ENCODE measurements at places on chromosomes 12 and 14.

GRCh38 chr12:5971194-5971850, 26.3 kb upstream of the ANO2 start:
- DNase-seq, result no peak

DNA sequence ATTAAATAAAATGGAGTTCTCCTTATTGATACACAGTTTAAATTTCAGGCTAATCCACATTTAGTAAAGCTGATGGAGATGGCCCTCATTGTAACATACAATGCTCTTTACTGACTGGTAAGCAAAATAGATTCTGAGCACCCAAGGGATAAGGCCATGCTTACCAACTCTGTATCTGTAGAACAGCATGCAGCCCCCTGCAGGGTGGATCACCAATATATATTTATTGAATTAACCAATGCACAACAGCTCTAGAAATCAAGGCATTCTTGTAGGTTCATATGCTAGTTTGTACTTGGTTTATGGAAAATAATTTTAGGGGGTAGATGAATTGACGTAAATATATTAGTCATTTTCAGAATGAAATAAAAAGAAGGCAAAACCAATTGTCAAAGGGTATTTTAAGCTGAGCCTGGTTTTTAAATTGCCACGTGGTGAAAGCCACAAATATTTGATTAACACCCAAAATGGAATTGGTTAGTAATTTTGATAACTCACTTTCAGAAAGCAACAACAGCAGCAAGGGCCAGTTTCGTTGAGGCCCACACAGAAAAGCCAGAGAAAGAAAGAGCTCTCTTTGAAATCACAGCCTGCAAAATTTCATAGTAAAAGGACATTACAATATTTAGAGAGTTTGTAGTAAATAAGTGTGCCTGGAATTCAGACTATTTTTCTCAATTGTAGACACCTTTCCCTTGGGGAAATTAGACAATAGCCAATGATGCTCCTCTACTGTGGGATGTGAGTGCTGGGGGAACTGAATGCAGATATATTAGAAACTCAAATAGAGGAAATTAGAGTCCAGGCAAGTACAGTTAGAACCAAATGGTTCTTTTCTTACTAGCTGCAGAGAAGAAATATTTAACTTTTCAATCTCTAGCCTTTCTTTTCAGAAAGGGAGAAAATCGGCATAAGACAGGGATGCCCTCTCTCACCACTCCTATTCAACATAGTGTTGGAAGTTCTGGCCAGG, 216.2 kb upstream of the ABCD2 start:
- DNase-seq, result no peak

DNA sequence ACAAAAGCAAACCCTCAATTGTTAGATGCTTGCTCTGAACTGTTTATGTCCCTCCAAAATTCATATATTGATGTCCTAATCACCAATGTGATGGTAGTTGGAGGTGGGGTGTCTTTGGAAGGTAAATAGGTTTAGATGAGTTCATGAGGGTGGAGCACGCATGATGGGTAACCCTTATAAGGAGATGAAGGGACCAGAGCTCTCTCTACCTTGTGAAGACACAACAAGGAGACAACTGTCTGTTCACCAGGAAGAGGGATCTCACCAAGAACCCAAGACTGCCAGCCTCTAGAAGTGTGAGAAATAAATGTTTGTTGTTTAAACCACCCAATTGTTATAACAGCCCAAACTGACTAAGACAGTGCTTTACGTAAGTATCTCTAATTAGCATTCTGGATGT, 27.0 kb downstream of the DHRS2 start:
- no peak for DNase-seq

DNA sequence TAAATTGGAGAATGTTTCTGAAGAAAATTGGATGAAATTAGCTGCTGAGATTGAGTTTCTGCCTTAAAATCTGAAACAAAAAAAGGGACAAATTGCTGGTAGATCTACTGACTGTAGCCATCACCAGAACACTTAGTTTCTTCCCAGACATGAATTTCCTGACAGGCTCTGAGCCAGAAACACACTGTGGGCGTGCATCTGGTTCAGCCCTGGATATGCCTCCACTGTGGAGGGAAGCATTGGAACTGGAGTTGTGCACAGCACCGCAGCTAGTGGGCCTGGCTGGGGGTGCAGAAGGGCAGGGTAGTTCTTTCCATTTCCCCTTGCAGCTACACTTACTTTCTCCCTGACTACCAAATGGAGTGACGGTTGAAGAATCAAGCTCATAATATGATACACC, 31.2 kb downstream of the CREBL2 start:
- no peak for DNase-seq

DNA sequence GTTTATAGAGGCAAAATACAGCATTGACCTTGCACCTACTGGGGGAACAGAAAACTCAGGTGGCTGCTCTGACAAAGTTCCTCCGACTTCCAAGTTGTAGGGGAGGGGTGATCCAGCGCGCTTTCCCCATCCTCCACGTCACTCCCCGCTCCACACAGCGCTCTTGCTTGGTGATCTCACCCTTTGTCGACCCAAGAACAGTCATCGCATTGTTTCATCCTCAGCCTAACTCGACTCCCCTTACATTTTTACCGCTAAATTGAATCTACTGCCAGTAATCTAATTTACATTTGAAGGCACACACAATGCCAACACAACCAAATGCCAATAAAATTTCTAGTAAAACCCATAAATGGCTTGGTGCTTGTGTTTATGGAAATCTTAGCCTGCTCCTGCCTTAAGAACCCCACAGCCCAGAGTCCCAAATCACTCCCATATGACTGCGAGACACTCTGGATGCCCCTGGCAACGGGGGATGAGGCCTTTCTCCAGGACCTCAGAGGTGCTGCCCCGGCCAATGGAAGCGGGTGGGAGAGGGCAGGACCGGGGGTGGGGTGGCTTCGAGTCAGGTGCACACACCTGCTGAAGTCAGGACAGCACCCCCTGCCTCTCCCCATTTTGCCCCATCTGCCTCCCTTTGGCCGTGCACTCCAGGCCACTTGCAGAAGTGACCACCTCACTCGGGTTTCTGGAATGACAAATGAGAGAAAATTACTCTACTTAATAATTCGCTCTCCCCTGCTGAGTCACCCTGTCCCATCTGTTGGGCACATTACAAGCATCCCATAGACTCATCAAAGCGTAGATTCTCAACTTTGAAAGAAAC, 98.2 kb upstream of the GSC start:
- DNase-seq, result no peak

DNA sequence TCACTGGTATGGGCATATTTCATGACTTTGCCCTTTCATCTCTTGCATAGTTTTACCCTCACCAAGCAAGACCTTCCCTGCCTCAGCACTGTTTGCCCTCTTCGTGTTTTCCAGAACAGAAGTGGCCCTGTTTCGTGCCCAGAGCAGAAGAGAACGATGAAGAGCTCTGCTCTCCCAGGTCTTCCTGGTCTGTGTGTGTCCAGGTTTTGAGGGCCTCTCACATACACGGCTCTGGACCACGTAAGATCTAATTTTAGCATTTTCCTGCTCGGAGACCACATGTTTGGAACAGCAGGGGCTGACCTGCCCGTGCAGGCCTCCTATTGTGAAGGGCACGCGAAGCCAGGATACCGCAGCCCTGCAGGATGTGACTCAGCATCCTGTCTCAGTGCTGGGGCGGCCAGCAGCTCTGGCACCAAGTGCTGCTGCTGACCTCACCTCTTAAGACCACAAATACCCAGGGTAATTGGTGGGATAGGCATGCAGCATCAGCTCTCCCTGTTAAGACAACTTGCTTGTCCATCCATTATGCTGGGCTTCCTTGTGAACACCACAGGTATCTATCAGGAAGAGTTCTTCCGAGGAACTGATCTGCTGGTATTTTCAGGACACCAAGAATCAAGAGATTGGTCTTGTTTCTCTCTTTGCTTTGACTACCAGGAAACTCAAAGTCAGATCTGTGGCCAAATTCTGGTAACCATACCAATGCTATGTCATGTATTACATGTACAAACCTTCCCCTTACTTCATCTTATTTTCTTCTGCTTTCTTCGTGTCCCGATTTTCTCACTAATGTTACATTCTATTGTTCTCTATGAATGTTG, 19.0 kb downstream of the SSH1 start:
- DNase-seq, result peak; percentile 98

DNA sequence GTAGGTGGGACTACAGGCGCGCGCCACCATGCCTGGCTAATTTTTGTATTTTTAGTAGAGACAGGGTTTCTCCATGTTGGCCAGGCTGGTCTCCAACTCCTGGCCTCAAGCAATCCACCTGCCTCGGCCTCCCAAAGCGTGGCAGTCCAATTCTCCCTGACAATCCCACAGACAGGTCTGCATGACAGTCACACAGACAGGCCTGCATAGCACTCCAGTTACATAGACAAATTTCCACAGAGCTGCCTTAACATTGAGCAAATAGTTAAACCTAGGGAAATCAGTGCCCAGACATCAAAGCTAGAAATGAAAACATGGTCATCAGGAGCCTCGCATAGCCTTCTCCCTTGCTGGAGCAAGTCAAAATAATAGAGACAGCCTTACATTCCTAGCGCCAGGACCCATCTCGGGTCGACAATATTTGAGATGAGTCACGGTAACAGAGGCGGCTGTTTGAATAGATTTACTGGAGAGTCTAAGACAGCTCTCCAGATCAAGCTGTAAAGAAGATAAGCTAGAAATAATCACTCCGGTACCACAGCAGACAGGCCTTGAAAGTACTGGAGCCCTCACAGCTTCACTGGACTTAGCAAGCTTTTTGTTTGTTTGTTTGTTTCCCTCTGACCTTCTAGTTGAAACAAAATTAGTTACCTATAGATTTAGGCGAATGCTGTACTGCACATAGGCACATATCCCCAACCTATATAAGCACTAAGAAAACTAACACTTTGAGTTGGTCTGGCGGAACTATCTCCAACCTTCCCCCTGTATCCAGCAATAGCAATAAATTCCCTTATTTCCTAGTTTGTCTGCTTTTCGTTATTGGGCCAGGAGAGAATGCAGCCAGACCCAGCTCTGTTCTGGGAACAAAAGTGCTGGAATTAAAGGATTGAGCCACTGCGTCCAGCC, 23.8 kb upstream of the PYROXD1 start:
- no peak for DNase-seq

Measured in SW 1271 (cell line).